ENCODE measurements at places on chromosomes 1 and 21. TPM values are rescaled to one million over a fixed set of nuclear protein-coding genes. Genes with fewer than 3 reads are reported as not detected.
A peak's percentile ranks its signal among the peaks of the same experiment; 100 is the strongest.

GRCh38 chr1:213032651-213033050 lies 17.0 kb upstream of the ANGEL2 start:
- DNase-seq = no peak

DNA sequence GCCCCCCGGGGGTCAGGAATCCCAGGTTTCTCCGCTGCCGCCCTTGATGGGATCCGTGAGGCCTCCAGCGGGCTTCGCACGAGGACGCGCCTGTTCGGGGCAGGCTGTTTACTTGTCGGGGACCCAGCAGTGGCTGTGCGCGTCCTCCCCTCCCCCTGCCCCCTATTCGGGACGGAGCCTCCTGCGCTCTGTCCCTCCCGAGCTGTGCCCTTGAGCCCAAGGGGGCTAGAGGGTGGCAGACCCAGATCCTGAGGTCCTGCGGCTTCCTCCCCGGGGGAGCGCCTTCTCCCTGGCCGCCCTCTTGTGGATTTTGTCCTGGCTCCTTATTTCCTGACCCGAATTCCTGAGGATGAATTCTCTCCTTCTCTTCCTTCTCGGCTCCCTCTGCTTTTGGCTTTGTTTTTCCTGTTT lies 38.4 kb downstream of the PIK3CD start:
- peak; percentile 23 for DNase-seq

DNA sequence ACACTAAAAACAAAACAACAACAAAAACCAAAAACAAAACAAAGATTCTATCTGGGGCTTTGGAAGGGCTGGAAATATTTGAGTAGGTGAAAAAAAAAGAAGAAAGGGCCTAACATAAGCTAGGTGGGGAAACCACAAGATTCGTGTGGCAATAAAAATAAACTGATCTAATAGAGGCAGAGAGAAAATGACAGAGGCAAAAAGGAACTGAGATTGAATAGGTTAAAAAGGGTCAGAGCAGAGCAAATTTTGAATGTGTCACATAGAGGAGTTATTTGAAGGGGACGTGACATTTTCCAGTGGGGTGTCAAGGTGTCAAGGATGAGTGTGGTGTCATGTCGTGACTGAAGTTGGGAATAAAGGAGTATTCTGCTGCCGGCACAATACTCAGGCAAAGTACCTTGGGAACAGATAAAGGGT lies 65.2 kb upstream of the RALGPS2 start:
- no peak for DNase-seq

Gene WNT2B
- total RNA-seq = 6.7 TPM

Gene PRELP
- 174 TPM for total RNA-seq

Gene OR6N1
- not detected for total RNA-seq

GRCh38 chr21:26441149-26441548 lies 131.9 kb downstream of the CYYR1 start:
- no peak for DNase-seq

DNA sequence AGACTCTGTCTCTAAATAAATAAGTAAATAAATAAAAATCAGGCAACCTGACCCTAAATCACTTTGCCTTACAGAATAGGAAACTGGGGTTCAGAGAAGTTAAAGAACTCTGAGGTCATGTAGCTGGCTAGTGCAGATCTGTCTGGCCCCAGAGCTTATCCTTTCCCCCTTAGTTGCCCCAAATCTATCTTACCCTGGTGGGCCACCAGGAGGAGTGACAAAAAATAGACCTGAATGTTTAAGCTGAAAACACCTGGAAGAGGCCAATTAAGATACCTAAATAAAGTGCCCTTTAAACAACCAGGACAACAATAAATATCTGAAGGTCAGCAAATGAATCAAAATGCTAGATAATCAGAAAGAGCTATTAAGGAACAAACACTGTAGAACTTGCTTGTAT lies 59.7 kb downstream of the TEX35 start:
- DNase-seq = no peak

DNA sequence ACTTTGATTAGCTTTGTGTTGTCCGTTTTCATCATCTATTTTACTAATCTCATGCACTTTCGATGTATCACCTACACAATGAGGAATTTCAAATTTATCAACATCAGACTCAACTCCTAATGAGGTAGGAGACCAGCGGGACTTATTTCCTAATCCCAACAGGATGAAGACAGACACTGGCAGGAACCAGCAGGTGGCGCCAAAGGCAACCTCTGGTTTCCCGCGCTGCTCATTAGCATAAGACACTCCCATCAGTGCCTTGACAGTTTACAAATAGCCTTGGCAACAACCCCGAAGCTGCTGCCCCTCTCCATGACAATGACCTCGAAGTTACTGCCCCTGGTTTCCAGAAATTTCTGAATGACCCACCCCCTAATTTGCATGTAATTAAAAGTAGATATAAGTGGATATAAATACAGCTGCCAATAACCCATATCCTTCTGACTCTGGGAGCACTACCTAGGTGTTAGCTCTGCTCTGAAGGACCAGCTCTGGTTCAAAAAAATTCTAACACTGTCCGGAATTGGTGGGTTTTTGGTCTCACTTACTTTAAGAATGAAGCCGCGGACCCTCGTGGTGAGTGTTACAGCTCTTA lies 974.8 kb downstream of the ADGRL2 start:
- peak; percentile 28 for DNase-seq

DNA sequence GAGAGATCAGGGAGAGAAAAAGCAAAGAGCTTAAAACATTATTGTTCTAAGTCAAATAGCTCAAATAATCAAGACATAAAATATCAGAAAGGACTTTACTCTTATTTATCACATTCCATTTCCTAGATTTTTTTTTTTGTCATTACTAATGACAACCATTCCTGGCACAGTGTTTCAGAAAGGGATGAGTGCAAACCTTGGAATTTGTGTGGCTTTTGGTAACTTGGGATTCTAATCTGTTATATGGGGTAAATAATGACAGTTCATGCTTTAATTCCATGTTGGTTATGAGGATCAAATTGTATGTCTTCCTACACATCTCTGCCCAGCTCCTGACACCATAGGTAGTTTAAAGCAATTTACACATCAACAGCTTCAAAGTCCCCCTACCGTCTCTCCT lies 358.4 kb upstream of the ADGRL4 start:
- no peak for DNase-seq

Gene FCRL2
- 1.0 TPM for total RNA-seq

Gene PDPN
- total RNA-seq = 1.0 TPM

Gene A3GALT2
- not detected for total RNA-seq

Gene ACADM
- 79.5 TPM for total RNA-seq

DNA sequence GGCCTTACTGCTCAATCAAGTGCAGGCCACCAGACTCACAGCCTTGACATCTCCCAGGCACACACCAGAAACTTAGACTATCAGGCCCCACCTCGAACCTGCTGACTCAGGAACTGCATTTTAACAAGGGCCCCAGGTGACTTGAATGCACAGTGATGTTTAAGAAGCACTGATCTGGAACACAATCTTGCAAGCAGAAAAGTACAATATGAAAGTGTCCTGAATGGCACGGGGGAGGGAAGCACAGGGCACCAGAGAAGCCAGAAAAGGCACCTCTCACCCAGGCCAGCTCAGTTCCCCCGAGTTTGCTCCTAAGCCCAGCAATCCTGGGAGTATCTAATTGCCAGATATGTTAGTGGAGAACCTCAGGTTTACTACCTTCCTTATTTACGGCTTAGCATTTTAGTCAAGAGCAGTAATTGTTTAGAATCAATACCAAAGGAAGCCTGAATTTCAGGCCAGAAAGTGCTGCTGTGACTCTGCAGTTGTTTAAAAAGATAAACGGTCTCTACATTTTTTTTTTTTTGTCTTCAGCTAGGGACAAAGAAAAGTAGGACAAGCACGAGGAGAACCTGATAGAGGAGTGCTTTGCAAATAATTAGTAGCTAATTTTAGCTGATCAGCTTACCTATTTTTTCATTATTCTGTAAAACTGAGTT lies 50.9 kb upstream of the CDC42BPA start:
- no peak for DNase-seq

- no peak for DNase-seq
These were observed 3.3 kb upstream of the ZBTB18 start for GRCh38 chr1:244047621-244048255.

DNA sequence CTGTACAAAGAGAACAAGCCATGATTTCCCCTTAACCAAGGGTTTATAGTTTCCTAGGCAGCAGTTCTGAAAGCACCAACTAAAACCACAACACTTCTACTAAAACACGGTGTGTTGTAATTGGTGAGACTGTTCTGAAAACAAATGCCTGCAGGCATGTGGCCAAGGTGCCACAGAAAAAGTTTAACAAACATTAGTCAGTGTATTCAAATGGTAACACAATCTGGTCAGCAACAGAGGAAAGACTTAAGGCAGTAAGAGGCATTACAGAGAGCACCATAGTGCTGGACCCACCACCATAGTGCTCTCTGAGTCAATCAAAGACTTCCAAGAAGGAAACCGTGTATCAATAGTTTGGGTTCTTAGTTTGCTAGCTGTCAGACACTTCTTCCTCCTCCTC lies 16.7 kb downstream of the SNIP1 start:
- no peak for DNase-seq

Gene RAB3GAP2
- 35.0 TPM for total RNA-seq

DNA sequence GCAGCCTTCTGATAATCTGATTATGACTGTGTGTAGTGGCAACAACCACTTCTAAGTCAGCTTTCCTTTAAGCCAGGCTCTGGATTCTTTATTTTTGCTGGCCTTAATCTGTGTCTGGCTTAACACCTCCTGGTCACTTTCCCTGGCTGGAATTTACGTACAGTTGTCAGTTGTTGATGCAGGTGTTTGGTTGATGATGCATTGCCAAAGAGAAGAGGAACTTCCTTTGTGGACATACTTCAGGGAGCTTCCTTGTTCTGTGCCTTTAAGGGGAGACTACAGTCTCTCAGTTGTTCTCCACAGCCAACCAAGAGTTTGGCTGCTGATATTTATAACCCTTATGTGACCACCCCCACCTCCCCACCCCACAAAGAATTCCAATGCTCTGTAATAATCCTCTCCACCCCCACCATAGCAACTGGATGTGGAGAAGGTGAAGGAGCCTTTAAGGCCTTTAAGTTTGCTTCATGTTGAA lies 96.0 kb upstream of the BMP8A start:
- no peak for DNase-seq

GRCh38 chr1:201506092-201506491 lies 831 bp downstream of the CSRP1 start:
- no peak for DNase-seq

GRCh38 chr1:32652244-32652962 lies 1.4 kb downstream of the RBBP4 start:
- no peak for DNase-seq

GRCh38 chr1:182807907-182808306 lies 18.3 kb downstream of the NPL start:
- DNase-seq = no peak

Gene CA14
- total RNA-seq = 6.8 TPM

GRCh38 chr1:175373786-175374623 lies 181.4 kb upstream of the KIAA0040 start:
- DNase-seq = no peak

Gene PUM1
- total RNA-seq = 135 TPM

DNA sequence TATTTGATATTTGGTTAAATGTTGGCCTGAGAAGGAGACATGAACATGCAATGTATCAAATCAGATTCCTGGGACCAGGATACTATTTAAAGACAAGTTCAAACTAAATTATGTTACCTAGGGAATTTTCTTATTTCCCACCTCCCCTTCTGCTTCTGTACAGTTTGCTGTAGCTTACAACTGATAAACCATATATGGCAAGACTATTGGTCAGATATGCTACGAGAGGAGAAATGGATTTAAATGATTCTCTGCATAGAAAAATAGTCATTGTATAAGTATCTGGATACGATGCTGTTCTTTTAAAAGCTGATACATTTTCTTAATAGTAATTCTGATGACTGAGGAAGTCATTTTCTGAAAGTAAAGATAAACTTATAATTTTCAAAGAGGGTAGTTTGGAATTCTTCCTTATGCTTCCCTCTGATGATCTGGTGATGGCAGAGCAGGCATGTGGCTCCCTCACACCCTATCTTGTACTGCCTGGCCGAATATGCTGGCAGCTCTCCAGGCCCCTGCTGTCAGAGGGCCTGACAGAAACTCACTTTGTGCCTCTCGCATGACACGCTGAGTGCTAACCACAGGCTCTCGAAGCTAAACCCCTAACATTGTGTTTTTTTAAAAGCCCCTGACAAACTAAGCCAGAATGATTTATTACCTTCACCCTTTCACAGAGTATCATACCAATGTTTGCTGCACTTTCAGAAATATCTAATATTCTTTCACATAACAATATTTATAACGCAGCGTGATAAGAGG lies 19.4 kb downstream of the RRP15 start:
- DNase-seq = no peak

Gene KPNA6
- 50.1 TPM for total RNA-seq

DNA sequence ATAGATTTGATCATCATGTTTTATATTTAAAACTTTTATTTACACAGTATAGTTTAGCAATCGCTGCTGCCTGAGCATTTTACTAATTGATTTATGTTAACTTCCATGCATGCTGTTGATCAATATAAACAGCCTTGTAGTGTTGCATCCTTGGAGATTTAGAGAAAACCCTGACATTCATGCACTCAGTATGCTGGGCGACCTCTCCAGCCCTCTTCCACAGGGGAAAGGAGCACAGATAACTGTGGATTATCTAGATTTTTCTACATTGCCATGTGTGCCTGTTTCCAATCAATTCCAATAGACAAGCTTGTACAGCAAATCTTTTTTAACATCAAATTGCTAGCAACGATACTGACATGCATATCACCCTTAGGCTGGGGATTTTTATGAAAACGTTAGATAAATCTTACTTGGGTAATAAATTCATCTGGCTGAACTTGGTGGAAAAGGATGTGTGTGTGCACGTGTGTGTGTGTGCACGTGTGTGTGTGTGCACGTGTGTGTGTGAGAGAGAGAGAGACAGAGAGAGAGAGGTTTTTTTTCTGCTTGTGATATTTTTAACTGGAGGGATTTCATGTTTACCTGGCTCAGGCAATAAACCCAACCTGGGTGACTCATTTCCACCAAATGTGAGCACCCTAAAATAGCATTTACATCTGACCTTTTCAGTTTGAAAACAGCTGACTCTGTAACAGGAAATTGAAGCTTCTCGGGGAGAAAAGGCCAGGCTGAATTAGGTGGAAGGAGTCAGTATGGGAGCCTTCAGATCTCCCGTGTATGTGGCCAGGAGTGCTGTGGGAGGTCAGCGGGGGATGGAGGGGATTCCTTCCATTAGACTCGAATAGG lies 339.8 kb downstream of the PRDM2 start:
- DNase-seq = no peak
